ENCODE measurements at places on chromosomes 7 and 10.

- DNase-seq, result no peak
Observed at GRCh38 chr7:961546-962400, 7.3 kb upstream of the ADAP1 start.

GRCh38 chr7:32158076-32158475 lies 87.9 kb upstream of the PDE1C start:
- no peak for DNase-seq

DNA sequence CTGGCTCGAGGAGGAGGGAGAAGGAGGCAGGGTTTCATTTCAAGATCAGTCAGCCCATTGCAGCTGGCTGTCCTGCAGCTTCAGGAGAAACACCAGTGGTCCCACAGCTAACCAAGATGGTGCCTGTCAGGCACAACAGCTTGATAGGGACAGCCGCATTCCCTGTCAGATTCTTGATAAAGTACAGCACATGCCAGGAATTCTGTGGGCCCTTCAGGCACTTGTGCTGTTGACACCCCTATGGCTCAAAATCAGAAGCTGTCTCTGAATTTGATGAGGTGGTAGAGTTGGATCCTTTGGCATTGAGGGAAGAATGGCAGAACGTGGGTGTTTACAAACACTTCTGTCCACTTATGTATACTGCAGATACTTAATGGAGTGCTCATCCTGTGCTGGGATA lies 354.3 kb downstream of the KCNMA1 start:
- no peak for DNase-seq

GRCh38 chr10:103104721-103105120 lies 88.4 kb downstream of the NT5C2 start:
- DNase-seq, result no peak

- peak; percentile 62 for DNase-seq
Observed at GRCh38 chr7:151013733-151014497, 10.4 kb downstream of the ATG9B start.

GRCh38 chr7:31646942-31647341 lies 40.1 kb upstream of the PPP1R17 start:
- DNase-seq, result no peak

DNA sequence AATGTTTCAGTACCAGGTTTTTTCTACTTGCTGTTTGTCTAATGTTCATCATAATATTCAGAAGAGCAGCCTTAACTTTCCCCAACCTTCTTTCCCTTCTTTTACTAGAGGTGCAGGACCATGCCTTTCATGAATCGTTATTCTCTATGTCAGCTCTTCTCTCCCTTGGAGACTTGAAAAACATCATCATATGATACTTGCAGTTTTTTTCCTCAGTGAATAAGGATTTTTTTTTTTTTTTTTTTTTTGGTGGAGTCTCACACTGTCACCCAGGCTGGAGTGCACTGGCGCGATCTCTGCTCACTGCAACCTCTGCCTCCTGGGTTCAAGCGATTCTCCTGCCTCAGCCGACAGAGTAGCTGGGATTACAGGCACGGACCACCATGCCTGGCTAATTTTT lies 30.1 kb downstream of the SMNDC1 start:
- DNase-seq, result no peak

GRCh38 chr10:52578871-52579405 lies 193.6 kb downstream of the MBL2 start:
- DNase-seq, result no peak

DNA sequence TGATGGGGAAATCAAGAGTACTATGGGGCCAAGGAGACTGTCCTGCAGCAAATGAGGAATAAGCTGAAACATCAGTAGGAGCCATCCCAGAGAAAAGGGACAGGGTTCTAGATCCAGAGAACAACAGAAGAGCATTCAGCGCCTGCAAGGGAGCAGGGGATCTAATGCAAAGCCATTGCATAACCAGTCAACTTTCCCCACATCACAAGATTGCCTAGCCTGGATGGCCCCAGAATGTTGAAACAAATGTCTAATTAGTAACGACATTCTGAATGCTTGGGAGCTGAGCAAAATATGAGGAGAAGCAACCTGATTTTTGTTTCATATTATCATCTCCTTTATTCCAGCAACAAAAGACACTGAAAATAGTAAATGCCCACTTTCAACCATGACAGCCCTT lies 2.7 kb upstream of the MPP7 start:
- DNase-seq, result no peak

DNA sequence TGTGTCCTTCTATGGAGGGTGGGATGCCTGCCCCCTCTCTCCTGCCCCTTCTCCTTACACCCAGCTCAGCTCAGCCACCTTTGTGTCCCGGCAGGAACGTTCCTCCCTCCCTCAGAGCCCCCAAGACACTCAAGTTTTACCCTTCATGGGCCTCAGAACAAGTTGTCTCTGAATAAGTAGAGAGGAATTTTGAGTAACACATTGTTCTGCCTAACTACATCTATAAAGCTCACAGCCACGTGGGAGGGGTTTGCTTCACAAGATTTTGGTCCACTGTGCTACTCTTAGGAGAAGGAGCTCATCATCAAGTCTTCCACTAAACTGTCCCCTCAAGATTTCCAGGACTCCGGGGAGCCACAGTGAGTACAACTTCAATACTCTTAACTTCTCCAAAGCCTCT lies 51.6 kb upstream of the ZNF32 start:
- DNase-seq, result no peak

DNA sequence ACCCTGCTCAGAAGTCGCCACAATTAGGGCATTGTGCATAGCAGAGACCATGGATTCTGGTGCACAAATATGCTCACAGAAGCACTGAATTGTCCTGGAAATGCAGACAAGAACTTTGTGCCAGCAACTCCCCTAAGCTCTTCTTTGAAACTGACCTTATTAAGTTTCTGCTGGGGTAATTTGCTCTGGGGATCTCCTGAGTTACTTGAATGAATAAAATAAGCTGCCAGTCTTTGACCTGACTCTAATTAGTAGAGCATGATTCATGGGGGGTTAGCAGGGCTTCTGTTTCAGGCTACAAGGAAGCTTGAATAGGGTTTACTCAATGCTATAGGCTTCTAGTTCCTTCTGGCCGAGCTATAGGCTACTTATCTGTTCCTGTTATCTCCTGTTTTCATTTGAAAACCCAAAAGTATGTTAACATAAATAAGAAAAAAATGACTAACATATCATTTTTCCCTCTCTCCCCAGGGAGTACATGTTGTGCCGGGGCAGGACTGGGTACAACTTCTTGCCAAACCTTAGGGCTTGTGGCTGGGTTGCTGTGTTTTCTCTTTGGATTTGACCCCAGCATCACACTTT lies 169.0 kb upstream of the TMEM229A start:
- no peak for DNase-seq

DNA sequence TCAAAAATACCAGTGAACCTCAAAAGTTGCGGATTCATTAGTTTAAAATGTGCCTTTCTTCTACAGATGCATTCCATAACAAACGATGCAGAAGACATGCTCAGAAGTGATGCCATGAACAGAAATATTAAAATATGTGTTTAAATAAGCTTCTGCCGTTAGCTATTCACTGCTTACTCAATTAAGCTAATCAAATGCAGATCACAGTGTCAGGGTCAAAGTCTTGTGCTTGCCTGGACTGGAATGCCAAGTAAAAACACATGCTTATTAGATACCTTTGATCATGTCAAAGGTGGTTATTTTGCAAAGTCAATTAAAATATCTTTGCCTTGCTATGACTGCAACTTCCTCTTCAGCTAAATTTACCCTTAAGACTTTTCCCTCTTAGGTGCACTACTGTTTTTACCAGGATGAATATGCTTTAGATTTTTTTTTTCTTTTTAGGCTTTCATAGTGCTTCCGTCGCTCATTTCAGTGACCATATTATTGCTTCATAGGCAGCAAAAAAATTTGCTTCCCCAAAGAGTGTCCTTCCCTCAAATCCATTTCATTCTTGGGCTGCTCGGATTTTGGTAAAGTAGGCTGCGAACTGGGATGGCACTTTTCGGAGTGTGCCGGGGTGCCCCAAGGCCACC lies 905 bp downstream of the ASB13 start:
- DNase-seq, result no peak

GRCh38 chr7:26425655-26426054 lies 134.0 kb downstream of the SNX10 start:
- no peak for DNase-seq

GRCh38 chr10:43765516-43765915 lies 116.8 kb upstream of the ZNF32 start:
- no peak for DNase-seq

- DNase-seq, result no peak
Observed at GRCh38 chr10:53601260-53601875, 828.8 kb upstream of the MBL2 start.

DNA sequence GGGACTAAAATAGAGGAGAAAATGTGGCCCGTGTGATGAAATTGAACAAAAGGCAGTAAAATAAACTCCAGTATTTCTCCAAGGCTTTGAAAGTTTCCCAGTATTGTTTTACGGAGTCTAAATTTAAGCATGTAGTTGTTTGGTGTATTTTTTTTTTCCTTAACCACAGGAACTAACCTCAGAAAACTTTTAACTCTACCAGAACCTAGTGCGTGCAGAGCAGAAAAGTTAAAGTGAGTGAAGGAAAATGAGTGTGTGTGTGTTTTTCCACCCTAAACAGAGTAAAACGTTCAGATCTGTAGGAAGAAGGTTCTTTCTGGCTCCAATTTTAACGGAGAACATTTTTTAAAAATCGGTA lies 812 bp downstream of the PROSER2 start:
- no peak for DNase-seq

DNA sequence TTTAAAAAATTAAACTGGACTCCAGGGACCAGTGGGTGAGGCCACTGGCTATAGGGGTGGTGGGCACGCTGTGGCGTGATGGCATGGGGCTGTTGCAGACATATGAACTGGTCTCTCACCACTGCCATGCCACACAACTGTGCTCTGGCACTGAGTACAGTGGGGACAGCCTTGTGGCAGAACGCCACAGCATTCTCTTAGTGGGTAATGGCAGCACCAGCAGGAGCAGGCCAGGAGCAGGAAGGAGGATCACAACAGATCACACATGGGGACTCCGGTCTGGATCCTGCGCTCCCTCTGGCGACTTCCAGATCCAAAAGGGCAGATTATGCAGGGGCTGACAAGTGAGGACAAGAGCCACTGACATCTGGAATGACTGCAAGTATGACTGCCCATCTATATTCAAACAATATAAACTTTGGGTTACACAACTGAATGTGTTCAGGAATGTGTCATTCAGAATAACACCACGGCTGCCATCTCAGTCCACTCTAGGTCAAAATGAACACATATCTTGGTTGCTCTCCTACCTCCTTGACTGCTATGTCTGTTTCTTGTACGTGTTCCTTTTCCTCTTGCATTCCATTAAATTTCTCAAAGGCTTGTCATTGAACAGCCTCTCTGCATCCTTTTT lies 176.0 kb downstream of the KMT2E start:
- DNase-seq, result no peak

DNA sequence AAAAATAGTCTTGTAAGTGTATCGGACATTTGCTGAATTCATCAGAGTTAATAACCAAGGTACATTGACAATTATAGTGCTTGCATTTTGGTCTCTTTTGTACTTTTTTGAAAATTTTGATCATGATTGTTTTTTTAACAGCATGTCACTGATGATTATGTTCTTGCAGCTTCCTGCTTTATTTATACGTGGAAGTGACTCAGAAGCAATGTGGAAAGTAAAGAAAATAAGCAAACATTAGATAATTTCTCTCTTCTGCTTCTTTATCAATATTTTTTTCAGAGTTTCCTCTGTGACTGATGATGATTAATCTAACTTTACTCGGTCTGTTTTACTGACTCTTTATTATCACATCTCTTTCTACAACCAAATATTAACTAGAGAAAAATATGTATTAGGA lies 1351.9 kb downstream of the REEP3 start:
- no peak for DNase-seq

DNA sequence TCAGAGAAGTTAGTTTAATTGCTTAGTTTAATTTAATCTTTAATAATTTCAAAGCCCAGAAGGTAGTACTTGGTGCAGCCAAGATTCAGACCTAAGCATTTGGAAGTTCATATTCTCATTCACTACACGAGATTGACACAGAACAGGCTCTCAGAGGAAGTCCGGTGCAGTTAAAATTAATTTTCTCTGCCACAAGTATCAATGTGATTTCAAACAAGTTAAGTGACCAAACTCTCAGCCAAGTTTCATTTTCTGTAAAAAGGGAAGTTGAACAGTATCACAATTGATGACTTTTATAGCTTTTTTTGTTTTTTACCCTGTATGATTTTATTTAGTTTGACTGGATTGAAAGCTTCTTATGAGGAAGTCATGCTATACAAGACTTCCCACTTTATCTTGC lies 1494.9 kb upstream of the LRRTM3 start:
- DNase-seq, result no peak

GRCh38 chr10:70584909-70585544 lies 17.5 kb downstream of the PRF1 start:
- DNase-seq, result no peak

DNA sequence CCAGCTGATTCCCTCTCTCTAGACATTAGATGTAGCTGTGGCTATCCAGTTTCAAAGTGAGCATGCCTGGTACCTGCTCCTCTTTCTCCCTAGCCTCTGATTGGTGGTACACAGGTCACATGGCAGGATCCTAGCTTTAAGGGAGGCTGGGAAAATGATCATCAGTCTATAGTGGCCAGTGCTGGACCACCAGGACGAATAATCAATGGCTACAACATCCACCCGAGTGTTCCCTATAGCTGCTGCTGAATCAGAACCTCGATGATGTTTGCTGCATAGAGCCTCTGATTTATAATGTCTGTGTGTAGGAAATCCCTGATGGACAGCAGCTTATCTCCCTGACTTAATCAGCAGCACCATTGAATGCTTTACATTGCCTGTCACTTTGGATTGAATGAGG lies 28.9 kb upstream of the LMTK2 start:
- no peak for DNase-seq

GRCh38 chr10:84453303-84453702 lies 124.9 kb downstream of the CCSER2 start:
- DNase-seq, result no peak

DNA sequence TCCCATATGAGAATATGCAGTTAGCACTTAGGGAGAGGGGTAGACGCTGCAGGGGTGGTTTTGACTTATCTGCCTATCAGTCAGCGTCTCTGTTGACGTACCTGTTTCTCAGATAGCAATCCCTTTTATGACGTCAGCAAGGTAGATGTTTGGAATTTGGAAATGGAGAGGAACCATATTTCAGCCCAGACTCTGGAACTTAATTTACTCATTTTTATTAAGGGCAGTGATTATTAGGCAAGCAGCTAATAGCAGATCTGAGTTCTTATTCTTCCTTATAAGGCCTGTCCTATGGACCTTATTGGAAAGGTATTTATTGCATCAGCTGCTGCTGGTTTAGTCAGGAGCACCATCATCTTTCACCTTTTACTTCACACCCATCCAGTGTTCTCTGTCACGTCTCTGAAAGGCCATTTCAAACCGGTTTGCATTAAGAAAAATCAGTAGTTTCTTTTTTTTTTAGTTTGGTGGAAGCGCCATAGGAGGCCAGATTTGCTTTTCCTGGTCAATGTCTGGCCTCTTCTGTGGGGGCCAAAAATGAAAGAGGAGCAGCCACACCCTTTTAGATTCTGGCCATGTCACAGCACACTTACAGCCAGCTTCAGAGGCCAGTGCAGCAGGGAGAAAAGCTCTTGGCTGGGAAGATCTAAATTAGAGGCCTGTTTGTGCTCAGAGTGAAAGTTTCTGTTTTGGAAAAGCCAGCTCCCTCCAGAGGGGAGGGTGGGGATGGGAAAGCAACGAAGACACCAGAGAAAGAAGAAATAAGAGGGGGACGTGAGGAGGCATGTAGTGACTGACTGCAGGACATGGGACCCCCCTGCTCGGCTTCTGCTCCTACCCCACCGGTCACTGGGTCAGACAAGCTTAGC lies 146.3 kb downstream of the TCF7L2 start:
- peak; percentile 13 for DNase-seq

All from C1 segment of cervical spinal cord (tissue), 14 donors.